Activated CD4-positive, CD25-positive, alpha-beta regulatory T cell treated with anti-CD3 and anti-CD28 coated beads, Interleukin-2, amount 50 U/mL, for 16 hours (primary cell): ENCODE measurements at places on chromosomes 6 and 20.

- no peak for DNase-seq
These were observed 37.6 kb downstream of the STK35 start for GRCh38 chr20:2139250-2139649.

GRCh38 chr6:113763876-113764275 lies 93.3 kb upstream of the MARCKS start:
- DNase-seq, result no peak

GRCh38 chr6:53975941-53976615 lies 135.2 kb upstream of the MLIP start:
- DNase-seq, result no peak

- DNase-seq, result no peak
These were observed 3.1 kb downstream of the SLC23A2 start for GRCh38 chr20:4998160-4998651.

GRCh38 chr20:8183526-8183925 lies 51.5 kb downstream of the PLCB1 start:
- no peak for DNase-seq

DNA sequence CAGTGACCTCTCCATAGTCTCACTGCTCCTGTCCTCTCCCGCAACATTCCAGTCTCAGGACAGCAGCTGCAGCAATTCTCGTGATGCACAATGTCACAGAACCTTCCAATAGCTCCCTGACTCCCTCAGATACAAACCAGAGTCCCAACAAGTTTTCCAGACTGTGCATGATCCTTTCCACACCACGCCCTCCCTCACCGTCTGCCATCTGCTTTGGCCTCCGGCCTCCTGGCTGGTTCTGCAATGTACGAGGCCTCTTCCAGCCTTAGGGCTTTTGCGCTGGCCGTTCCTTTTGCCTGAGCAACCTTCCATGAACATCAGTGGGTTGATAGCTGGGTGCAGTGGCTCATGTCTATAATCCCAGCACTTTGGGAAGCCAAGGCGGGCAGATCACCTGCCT lies 9.6 kb downstream of the FNDC1 start:
- no peak for DNase-seq

GRCh38 chr6:107894809-107895396 lies 63.1 kb downstream of the SEC63 start:
- no peak for DNase-seq

DNA sequence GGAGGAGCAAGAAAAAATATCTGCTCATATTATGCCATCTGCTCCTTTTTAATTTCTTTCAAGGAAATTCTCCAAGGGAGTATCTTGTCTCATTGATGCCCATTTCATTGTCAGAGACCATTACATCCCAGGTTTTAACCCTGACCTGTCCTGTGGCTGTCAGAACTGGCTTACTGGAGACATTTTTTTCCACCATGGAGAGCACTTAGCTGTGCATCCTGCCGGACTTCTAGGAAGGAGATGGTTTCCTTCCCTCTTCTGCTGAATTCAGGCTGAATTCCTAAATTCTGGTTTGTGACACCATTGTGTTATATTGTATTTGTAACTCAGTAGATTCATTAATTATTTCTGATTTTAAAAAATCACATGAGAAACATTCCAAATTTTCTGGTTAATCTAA lies 70.3 kb downstream of the NKAIN2 start:
- no peak for DNase-seq

DNA sequence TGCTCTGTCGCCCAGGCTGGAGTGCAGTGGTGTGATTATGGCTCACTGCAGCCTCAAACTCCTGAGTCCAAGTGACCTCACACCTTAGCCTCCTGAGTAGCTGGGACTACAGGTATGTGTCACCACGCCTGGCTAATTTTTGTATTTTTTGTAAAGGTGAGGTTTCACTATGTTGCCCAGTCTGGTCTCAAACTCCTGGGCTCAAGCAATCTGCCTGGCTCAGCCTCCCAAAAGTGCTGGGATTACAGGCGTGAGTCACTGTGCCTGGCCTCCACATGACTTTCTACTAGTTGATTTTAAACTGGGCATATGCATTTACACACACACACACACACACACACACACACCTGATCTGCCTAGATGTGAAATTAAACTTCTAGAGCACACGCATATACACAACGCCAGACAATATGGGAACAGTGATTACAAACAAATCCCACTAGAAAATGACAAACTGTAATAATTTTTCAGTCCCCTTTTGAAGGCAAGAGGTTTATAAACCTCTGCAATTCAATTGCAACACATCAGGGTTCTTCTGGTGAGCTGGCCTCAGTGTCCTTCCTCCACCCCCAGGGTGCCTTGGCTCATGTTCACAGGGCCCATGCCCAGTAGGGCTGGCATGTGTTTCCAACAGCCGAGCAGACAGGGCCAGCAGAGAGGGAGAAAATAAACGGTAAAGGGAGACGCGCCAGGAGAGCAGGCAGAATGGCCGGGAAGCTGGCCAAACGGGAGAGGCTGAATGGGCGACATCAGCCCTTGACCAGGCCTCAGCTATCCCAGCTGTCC lies 31.2 kb downstream of the PARD6B start:
- DNase-seq, result no peak

DNA sequence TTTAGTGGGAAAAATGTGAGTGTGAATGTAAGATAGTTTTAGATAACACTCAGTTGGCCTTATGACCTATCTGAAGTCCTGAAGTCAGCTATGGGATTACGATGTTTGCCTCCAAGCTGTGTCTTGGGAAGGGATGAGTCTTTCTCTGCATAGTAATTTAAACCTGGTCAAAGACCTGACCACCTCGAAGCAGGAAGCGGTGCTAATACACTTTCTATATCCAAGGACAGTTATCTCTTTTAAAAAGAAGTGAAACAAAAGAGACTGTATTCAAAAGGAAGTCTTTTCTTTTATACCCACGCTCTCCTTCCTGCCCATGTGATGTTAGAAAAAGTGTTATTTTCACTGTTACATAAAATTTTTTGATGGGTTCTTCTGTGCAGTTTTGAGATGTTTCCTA lies 94.9 kb downstream of the JARID2 start:
- no peak for DNase-seq

GRCh38 chr6:87213364-87213763 lies 58.0 kb downstream of the ZNF292 start:
- no peak for DNase-seq

DNA sequence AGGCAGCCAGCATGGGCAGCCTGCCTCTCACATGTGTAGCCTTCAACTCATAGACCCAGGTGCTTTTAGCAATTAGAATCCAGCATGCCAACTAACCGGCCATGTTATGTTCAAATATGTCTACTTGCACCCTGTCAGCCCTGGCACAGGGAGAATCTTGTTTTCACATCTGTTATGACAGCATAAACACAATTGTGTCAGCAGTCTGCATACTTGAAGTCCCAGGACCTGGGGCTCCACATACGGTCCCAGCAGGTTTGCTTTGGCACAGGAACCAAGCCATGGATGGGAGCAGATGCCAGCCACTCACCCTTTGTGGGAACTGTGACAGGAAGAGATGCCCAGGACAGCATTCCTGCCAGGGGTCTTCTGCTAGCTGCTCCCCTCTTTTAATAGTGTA lies 67.2 kb upstream of the SYNDIG1 start:
- no peak for DNase-seq

DNA sequence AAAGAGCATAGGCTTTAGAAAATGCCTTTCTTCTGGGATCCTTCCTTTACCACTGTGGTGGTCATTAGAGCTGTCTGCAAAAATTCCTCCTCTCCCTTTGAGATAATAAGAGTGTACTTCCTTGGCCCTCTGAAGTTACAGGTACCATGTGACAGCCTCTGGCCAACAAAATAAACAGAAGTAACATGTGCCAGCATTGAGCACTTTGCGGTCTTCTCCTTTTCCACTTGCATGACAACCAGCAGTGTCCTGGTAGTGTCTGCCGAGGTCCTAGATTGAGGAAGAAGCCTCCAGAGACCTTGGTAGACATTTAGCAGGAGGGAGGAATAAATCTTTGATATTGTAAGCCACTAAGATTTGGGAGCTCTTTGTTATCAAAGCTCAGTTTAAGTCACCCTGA lies 87.5 kb upstream of the ARID1B start:
- DNase-seq, result no peak

DNA sequence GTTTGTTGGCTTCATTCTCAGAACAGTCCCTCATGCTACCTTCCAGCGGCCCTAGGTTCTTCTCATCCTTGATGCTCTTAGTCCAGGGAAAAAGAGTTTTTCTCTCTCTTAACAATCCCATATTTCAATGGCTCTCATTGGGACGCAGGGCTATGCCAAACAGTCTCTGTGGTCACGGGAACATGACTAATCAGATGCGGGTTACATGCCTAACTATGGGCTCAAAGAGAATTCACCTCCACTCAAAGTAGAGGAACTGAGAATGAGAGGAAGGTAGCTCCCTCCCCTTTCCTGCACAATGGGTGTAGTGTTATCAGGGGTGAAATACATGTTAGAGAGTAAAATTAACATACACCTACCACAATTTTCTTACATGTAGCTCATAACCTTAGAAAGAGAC lies 18.1 kb upstream of the ATRN start:
- no peak for DNase-seq

- no peak for DNase-seq
These were observed 32.4 kb upstream of the RPP40 start for GRCh38 chr6:5036269-5036668.

DNA sequence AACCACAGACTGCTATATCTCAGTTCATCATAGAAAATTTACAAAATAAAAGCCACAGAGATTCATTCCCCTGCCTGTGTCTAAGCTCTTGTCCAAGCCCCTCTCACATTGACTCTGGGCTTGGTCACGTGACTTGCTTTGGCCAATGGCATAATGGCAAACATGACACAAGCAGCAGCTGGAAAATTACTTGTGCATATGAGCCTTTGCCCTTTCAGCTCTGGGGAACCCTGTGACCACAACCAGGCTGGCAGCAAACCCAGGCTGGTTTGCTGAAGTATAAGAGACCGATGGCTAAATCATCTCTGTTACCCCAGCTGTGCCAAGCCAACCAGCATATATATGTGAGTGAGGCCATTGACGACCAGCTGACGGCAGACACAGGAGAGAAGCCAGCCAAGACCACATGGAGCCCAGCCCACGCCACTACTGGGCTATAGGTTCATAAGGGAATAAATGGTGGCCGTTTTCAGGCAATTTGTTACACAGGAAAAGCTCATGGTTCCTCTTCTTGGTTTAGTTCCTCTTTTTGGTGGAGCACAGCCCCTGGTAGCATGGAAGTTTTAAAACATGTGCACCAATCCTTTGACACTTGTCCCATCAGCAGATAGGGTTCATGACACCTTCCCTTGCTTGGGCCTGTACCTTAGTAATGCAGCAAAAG lies 31.8 kb upstream of the RSPO4 start:
- DNase-seq, result no peak

GRCh38 chr6:69818223-69818930 lies 21.6 kb upstream of the LMBRD1 start:
- DNase-seq, result no peak

GRCh38 chr20:34824452-34824805 lies 1.0 kb downstream of the NCOA6 start:
- peak; percentile 62 for DNase-seq

GRCh38 chr6:34679552-34680253 lies 16.9 kb downstream of the ILRUN start:
- no peak for DNase-seq

- DNase-seq, result no peak
These were observed 256.8 kb downstream of the CDKAL1 start for GRCh38 chr6:20791074-20791473.

- DNase-seq, result no peak
These were observed 14.2 kb downstream of the ARID1B start for GRCh38 chr6:156791320-156791850.

DNA sequence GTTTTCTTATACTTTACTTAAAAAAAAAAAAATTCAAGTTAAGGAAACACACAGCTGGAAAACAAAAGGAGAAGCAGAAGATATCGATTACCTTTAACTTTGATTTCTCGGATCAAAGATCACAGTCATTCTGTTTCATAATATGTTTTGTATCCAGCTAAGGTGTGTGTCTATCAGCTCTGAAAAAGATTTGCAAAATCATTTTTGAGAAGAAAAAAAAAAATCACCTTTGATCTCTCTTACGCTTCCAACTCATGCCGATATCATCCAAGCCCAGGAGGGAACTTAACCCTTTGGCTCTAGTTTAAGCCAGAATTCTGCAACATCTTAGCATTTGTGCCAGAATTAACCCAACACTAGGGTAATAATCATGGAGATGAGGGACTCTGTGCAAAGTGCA lies 144.0 kb downstream of the NFATC2 start:
- DNase-seq, result no peak

DNA sequence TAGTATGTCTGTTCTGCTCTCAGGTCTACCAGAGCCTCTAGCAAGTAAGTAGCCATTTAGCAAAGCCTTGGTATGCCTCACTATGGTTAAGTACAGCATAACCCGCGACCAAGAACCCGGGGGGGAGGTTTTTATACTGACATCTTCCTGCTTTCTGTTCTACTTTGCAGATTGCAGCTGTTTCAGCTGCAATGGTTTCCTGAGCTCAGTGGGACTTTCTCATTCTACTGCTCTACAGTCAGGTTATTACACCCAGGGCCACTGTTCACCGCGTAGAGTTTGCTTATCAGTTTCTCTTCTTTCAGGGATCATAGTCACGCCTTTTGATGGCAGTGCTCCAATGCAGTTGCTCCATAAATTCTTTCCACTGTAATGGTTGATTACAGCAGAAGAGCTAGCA lies 631.3 kb downstream of the TFAP2A start:
- DNase-seq, result no peak

DNA sequence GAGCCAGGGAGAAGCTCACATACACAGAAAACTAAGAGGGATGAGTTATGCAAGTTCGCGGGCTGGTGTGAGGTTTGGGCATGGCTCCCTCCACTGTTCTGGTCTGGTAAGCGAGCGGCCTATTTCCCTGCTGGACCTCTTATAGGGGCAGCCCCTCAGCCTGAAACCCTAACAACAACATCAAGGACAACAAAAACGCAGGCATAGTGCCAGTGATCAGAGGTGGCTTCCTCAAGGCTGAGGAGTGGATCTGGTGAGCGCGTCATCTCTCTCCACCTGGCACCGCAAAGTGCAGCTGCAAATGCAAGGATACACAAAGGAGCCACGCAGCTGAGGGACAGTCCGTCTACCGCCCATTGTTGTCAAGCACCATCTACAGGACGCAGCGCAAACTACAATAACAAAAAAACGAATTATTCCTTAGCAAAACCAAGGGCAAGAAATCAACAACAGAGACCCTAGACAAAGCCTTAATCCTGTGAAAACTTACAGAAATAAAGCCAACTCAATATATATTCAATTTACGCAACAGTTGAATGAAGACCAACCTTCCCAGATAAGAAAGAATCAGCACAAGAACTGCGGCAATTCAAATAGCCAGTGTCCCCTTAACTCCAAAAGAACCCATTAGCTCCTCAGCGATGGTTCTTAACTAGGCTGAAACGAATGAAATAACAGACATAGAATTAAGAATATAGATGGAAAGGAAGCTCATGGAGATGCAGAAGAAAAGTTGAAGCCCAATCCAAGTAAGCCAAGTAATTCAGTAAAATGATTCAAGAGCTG lies 9.2 kb upstream of the DEFB110 start:
- no peak for DNase-seq
